ENCODE measurements at places on chromosomes 16 and 17.
A peak's percentile ranks its signal among the peaks of the same experiment; 100 is the strongest.

DNA sequence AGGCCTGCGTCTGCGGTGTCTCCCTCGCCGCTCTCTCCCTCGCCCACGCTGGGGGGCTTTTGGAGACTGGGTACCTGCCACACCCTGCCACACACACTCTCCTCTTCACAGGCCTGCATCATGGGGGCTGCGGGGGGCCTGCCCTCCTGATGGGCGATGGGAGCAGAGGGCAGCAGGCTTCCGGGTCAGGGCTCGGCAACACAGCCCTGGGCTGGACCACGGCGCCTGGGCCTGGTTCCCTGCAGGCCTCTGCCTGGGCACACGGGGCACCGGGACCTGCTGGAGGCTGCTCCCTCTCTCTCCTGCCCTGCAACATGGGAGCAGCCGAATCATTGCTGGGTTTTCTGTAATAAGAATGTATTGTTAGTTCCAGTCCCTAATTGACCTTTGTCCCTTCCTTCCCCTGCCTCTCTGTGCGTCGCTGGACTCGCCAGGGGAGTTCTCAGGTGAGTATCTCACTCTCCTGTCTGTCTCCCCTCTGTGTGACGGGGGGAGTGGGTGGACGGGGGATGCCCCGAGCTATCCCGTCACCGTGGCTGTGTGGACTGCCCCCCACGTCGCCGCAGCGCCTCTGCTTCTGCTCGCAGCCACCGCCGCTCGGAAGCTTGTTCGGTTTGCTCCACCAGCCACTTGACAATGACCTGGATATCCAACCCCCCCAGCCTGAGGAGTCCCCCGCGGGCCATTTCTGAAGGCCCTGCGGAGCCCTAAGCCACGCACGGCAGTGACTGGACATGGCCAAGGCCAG is 13.5 kb downstream of the NME3 start:
- DNase-seq: no peak

DNA sequence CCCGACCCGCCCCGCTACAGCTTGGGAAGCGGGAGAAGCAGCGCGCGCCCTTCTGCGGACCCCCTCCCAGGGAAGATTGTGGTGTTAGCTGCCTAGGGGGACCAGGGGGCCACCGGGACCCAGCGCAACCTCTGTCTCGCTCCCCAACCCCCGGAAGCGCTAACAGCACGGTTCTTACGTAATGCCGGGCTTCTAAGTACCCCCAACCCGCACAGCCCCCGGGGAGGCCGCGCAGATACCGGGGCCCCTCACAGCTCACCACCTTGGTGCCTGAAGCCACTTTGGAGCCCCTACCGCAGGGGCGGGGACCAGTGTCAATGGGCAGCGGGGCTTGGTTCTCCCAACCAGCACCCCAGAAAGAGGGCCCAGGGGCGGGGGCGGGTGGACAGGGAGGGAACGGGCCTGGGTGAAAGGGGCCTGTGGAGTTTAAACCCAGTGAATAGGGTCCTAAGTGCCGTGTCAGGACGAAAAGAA is 348 bp downstream of the MPP2 start:
- no peak for DNase-seq

- DNase-seq: no peak
These were observed 64.4 kb downstream of the EFCAB5 start for GRCh38 chr17:30005709-30006320.

GRCh38 chr17:43900183-43900857 is 7.0 kb downstream of the MPP2 start:
- DNase-seq: peak; percentile 90

DNA sequence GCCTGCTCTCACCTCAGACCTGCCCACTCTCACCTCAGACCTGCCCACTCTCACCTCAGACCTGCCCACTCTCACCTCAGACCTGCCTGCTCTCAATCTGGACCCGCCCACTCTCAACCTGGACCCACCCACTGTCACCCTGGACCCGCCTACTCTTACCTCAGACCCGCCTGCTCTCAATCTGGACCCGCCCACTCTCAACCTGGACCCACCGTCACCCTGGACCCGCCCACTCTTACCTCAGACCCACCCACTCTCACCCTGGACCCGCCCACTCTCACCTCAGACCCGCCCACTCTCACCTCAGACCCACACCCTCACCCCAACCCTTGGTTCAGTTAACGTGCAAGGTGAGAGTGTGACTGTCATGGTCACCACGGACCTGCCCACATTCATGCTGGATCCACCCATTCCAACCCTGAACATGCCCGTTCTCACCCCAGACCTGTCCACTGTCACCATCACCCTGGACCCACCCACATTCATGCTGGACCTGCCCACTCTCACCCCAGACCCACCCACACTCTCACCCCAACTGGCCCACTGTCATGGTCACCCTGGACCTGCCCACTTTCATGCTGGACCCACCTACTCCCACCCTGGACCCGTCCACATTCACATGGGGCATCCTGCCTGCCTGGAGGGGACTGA is 31.2 kb upstream of the ENPP7 start:
- DNase-seq: no peak

DNA sequence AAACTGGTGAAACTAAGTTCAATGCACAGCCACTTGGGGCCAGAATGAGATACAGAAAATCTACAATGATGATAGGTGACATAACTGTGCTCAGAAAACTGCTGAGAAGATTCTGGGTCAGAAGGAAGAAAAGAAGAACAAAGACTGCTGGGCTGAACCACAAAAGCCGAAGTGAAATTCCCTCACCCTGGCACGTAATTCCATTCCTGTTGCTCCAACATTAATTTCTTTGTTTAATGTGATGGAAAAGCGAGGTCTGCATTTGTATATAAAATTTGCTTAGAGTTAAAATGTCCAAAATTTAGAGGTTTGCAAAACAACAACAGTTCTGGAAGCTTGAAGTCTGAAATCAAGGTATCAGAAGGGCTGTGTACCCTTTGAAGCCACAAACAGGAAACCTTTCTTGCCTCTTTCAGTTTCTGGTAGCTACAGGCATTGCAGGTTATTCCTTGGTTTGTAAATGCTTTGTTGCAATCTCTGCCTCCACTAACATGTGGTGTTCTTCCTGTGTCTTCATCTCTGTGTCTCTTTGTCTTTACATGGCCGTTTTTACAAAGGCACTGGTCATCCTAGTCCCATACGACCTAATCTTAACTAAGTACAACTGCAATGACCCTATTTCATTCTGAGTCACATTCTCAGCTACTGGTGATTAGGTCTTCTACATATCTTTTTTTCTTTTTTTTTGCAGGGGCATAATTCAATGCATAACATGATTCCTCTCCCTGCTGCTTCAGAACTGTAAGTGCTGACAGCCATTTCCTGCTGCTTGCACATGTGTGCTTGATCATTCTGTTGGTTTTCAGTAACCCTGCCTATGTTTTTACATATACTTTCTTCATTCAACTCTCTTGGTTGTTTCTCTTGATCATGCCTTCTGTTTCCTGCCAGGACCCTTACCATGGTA is 603.0 kb upstream of the CDH8 start:
- no peak for DNase-seq

- no peak for DNase-seq
These were observed 16.3 kb downstream of the FAM117A start for GRCh38 chr17:49747632-49748031.

DNA sequence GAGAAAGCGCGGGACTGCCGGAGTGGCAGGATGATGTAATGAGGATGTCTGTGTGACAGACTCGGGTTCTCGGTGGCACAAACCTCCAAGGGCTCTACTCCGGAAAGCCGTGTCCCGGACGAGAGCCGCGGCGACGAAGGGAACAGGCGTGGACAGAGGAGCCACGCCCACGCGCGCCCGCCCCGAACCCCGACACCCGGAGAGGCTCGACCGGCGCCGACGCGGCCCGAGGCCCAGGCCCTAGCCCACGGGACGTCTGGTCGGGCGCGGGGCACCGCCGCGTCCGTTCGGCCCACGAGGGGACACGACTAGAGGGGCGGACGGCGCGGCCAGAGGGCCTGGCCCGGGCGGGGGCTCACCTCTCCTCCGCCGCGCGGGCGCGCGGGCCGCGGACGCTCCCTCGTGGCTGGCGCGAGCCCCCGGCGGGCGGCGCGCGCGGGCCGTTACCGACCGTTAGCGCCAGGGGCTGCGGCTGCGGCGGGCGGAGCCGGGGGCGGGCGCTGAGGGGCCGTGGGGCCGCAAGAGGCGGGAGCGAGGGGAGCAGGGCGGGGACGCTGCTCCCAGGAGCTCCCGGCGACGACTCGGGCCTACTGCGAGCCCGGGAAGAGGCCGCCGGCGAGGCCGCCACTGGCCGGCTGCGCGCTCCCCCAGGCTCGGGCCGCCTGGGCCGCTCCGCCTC is 2.1 kb upstream of the IRX5 start:
- peak; percentile 64 for DNase-seq

DNA sequence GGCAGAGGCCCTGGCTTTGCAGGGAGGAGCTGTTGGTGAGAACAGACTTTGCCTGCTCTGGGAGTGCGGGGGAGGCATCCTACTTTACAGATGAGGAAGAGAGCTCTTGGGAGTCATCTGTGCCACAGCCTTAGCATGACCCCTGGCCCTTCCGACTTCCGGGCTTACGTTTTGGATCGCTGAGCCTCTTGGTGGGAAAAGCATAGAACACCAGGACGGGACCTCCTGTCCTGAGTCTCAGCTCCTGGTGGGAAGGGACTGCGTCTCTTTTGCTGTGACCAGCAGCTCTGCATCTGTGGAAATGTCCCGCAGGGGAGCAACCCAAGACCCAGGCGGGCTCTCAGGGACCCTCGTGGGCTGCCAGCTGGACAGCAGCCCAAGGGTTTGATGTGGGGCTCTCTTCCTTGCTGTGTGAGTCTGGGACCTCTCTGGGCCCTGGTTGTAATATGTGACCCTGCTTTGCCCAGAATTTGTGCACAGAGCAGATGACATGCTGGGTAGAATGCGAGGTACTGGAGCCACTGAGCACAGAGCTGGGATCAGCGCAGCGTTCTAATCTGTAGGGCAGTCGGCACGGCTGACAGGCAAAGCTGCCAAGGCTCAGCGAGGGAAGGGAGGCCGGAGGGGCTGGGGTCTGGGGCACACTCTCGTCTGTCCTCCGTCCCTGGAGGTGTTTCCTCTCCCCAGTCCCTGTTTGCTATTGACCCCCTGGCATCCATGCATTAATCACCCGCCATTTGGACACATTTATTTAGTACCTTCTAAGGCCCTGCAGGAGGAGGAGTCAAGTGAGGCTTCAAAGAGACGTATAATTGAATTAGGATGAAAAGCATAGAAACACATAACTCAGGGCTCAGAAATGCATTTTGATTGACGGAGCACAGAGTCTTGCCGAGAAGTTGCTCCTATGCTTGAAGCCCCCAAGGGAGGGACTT is 64.0 kb downstream of the NT5M start:
- no peak for DNase-seq

GRCh38 chr17:29619251-29619650 is 3.5 kb downstream of the CORO6 start:
- DNase-seq: no peak

GRCh38 chr17:77753691-77754245 is 204.7 kb upstream of the TNRC6C start:
- no peak for DNase-seq

GRCh38 chr16:52677501-52677900 is 130.6 kb upstream of the TOX3 start:
- no peak for DNase-seq

DNA sequence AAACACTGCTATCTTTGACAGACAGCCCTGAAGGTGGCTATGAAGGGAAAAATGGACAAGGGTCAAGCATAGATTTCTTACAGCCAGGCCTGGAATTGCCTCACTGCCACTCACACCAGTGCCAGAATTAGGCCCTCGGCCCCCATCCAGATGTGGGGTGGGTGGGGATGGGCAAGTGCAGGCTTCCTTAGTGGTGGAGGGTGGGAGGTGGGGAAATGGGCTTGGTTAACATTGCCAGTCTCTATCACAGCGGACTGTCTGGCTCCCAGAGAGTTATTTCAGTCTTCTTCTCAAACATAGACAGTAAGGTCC is 24.9 kb downstream of the B9D1 start:
- DNase-seq: no peak

- DNase-seq: no peak
These were observed 230.7 kb downstream of the HS3ST4 start for GRCh38 chr16:25922438-25922837.

DNA sequence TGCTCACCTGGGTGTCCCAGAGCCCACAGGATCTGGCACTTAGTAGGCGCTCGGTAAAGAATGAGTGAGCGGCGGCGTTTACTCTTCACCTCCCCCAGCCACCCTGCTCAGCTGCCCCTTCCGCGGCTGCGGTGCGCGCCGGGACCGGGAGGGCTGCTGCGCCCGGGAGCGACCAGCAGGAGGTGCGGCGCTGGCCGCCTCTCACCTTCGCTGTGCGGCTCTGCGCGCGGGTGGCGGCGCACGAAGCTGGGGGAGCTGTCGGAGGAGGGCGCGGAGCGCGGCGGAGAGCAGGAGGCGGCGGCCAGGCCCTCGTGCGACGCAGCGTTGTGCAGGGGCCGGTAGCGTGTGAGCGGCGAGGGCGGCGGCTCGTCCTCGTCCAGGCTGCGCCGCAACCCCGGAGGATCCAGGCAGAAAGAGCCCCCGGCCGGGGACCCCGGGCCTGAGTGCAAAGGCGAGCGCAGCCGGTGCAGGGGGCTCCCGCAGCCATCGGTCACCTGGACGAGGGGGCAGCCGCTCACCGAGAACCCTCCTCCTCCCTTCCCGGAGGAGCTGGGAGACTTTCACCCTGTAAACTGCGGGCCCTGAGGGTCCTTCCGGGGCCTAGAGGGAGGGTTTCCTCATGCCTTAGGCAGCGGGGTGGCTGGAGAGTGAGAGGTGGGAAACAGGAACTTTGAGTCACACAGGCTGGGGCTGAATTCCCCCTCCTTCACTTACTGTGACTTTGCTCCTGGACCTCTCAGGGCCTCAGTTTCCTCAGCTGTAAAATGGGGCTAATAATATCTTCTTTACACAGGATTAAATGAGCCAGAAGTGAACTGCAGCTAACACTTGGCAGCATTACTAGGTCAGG is 12.5 kb downstream of the SAMD14 start:
- no peak for DNase-seq

GRCh38 chr16:54875443-54875842 is 55.2 kb upstream of the IRX5 start:
- no peak for DNase-seq

- no peak for DNase-seq
These were observed 124.3 kb downstream of the CDRT15L2 start for GRCh38 chr17:20703781-20704180.

GRCh38 chr16:32116080-32116479 is 137.0 kb upstream of the TP53TG3D start:
- DNase-seq: no peak

DNA sequence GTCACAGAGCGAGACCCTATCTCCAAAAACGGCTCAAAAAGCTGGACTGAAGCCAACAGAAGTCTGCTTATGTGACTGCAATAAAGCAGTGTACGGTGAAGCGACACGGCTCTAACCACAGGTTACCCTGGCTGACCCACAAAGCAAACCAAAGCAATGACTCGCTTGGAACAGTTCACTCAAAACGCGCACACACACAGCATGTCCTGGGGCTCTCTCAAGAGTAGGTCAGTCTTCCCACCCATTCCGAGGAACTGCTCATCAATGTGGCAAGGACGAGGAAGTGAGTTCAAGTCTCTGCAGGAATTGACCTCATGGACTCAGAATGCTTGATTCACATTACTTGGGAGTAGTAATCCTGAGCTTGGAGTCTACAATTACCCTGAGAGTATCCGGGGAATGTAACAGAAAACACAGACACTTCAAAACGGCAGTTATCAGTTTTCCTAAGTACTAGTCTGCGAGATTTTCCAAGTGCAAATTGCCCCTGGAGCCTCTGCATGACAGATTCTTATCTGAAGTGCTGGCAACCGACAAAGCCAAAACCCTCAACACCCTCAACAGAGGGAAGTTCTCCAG is 25.4 kb downstream of the PELP1 start:
- DNase-seq: no peak
